Ureter (tissue), 1 donor: ENCODE measurements at places on chromosomes 5 and 9. TPM values are rescaled to one million over a fixed set of nuclear protein-coding genes. Genes with fewer than 3 reads are reported as not detected.

RECK gene
- total RNA-seq, result 10.3 TPM

KDM3B gene
- 79.8 TPM for total RNA-seq

TMEM232 gene
- total RNA-seq, result 5.7 TPM

SPATA31E1 gene
- not detected for total RNA-seq

CCDC187 gene
- 9.0 TPM for total RNA-seq
